ENCODE measurements at places on chromosomes 6 and 20.

GRCh38 chr6:159676890-159677505 lies 16.0 kb downstream of the SOD2 start:
- no peak for DNase-seq

DNA sequence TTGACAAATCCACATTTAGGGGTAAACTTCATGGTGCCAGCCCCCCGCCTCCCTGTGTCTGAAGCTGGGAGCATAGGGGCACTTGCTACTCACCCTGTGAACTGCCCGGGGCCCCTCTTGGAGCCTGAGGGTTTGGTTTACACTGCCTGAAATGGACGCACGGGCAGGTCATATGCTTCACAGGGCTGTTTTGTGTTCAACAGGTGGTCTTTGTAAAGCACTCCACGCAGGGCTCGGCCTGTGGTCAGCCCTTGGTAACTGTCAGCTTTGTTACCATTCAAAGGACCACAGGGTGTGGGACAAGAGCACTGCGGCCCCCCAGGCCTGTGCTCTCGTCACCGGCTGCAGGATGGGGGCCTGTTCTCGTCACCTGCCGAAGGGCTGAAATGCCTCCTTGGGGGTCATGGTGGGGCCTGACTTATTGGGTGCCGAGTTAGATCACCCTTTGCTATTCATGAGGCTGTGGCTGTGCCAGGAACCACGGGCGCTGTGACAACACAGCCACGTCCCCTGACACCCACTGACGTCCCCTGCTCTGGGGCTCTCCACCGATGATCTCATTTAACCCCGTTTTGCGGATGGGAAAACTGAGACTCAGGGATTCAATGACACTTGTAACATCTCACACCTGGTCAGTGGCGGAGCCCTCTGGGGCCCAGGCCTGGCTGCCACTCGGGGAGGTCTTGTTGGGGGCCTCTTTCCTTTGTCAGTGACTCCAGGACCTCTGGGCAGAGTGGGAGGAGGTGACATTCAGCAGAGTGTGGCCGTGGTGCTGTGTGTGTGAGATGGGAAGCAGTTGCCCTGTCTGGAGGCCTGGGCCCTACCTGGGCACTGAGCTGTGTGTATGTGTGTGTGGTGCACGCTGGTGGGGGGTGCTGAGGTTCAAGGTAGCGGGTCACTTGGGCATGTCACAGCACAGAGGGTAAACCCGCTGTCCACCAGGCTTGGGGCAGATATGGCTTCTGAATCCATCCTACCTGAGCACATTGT lies 24.9 kb downstream of the ZBP1 start:
- no peak for DNase-seq

- DNase-seq: no peak
Observed at GRCh38 chr6:34859951-34860350, 27.9 kb downstream of the TAF11 start.

DNA sequence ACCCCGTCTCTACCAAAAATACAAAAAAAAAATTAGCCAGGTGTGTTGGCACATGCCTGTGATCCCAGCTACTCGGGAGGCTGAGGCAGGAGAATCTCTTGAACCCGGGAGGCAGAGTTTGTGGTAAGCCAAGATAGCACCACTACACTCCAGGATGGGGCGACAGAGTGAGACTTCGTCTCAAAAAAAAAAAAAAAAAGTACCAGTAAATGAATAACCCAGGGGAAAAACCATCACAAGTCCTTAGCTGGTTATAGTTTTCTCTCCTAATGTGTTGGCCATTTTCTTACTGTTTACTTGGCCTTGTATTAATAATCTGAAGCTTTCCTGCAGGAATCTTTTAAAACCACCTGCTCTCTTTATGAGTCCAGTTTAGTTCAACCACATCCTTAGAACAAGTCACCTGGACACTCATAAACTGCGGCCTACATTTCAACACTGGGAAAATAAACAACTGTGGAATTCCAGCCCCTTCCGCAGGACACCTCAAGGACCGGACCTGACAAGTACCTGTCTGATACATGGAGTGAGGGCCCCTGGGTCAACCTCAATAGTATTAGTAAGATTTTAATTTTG lies 102.6 kb downstream of the ATP9A start:
- no peak for DNase-seq

- DNase-seq: no peak
Observed at GRCh38 chr20:53865901-53866793, 204.2 kb downstream of the BCAS1 start.

DNA sequence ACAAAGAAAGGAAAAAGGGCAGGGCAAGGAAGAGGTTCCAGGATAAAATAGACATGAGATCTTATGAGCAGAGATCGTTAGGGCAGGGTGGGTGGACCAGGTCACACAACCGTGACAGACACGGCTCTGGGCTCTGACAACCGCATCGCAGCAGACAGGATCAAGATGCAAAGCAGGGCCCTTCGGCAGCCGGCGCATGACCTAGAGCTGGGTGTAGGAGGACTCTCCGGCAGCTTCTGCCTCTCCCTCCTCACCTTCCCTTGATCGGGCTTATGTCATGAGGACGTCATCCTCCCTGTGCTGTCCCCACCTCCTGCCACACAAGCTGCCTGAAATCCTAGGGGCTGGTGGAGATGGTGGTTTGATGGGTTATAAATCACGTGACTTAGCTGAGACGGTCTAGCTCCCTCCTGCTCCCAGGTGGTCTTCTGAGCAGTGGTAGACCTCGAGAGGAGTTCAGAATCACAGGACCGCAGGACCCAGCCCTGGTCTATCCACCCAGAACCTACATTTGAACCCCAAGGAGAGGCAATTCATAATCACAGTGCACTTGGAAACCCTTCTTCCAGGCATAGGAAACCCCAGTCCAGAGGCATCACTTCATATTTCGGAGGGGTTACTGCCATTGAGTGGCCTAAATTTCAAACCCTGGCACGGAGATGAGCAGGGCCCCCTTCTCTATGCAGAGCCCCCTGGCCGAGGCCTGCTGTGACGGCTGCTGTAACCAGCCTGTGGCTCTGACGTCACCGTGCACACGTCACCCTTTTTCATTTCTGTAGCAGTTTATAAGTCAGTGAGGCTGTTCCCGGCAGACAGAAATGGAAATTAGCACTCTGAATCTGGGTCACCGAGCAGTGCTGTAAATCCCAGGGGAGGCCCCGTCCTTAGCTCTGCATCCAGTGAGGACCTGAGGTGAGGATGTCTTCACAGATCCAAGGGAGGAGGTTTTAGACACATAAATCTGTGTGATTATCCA lies 8.7 kb upstream of the CCR6 start:
- DNase-seq: no peak

DNA sequence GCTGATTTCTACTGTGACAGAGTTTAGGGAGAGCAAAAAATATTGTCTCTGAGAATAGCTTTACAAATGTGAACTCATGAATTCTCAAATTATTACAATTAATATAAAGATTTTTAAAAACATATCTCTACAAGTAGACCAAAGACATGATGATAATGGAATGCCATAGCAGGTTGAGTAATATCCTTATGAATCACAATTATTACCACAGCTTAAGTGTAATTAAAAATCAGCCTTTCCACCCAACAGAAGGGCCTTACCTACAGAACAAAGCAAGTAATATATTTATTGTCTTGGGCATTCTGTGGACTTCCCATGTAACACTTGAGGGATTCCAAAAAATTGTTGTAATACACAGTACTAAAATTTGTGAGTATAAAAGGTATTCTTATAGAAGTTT lies 1099.6 kb upstream of the GJE1 start:
- no peak for DNase-seq

GRCh38 chr20:61260905-61261304 lies 8.8 kb downstream of the CDH4 start:
- no peak for DNase-seq

DNA sequence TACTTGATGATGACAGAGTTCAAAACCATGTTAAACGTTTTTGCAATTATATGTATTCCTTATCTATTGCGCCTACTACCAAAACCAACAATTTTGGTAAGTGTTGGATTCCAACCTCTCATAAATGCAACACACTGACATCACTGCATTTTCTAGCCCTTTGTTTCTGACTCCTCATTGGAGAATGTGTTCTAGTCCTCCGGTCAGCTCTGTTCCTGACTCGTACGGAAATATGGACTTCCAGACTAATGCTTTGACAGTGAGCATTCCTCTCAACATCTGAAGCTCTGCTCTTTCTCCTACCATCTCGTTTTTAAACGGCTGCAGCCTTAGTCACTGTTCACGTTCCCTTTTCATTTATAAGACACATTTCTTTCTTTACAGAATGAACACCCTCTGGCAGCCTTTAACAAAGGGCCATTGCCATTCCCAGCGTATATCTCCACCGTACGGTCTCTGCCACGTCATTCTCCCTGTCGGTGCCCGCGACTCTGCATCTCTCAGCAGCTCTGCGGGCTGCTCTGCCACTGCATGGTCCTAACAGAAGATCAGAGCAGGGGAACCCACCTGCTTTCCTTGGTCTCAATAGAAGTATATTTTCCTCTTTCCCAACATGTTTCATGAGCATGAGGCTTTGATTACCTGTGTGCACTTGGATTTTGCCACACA lies 103.0 kb upstream of the SYNDIG1 start:
- no peak for DNase-seq

Data from stimulated activated CD4-positive, alpha-beta T cell treated with anti-CD3 and anti-CD28 coated beads, Interleukin-1b, Interleukin-23, amount 100 ng/mL, for 4 hours (primary cell).